Pancreas (tissue), 10 donors: ENCODE measurements at places on chromosomes 11 and 22. TPM values are rescaled to one million over a fixed set of nuclear protein-coding genes. Genes with fewer than 3 reads are reported as not detected.

- peak; percentile 80 for DNase-seq
Measured at GRCh38 chr11:62001450-62002191, 34.2 kb upstream of the FTH1 start.

- no peak for DNase-seq
Measured at GRCh38 chr11:71221821-71222220, 30.6 kb downstream of the SHANK2 start.

LMO2 gene
- total RNA-seq: 3.8 TPM

GRCh38 chr11:64539711-64540427 is 51.2 kb upstream of the SLC22A12 start:
- DNase-seq: no peak

GRCh38 chr11:69799582-69799981 is 19.6 kb downstream of the FGF3 start:
- DNase-seq: no peak

OR8G5 gene
- not detected for total RNA-seq

ZNF280B gene
- total RNA-seq: 0.93 TPM

IGLL1 gene
- total RNA-seq: not detected
